Activated CD4-positive, alpha-beta T cell treated with anti-CD3 and anti-CD28 coated beads, Interleukin-2, Interleukin-4, amounts not matched to agents 100 ng/mL and 50 ng/mL, durations not matched to agents 16 hours and 8 hours (primary cell): ENCODE measurements at places on chromosomes 12 and 14.

- DNase-seq = no peak
These were observed 16.6 kb downstream of the ACTR10 start for GRCh38 chr14:58216544-58216943.

DNA sequence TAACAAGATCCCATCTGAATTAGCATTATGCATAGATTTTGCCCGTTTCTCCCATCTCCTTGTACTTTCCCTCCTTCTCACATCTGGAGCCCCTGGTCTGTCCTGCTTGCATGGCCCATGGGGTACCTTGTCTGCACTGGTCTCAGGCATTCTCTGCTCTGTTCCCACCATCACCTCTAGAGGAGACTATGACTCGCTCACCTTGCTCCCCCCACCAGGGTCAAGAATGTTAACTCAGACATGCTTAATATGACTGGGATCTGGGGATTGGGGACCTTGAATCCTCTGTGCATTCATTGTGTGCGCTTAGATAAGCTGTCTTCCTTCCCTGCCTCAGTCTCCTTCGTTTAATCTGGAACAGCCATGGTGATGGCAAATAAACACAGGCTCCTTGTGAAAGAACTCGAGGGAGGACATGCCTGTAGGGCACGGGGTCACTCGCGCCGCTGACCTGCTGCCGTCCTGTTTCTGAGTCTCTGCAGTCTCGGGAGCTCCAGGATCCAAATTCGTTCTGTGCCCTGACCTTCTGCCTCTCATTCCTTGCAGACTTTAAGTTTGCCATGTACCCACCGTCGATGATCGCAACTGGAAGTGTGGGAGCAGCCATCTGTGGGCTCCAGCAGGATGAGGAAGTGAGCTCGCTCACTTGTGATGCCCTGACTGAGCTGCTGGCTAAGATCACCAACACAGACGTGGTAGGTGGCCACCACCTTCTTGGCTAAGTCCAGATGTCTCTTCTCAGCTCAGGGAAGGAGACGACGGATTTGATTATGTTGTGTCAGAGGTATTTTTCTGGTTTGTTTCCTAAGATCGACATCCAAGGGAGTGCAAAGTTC is 15.0 kb downstream of the CCND2 start:
- no peak for DNase-seq

DNA sequence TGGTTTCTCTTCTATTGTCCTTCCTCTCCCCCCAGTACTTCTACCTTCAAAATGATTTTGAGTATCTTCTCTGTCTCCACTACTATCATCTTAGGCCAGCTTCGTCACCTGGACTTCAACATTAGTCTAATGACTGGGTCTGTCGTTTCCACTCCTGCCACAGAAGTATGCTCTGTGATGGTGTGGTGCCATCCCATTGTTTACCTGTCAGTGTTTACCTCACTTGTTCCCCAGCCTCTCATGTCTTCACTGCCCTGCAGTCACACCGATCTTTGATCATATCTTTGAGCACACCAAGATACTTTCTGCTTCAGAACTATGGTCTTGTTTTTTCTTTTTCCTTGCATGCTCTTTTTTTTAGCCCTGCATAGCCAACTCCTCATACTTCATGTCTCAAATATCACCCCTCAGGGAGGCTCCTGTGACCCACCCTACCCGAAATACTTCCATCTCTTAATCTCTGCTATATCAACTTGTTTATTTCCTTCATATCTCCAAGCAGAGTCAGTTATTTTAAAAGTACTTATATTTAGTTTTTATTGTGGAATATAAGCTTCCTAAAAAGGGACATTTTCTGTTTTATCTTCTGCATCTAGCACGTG is 60.4 kb downstream of the ANO6 start:
- no peak for DNase-seq

- DNase-seq = no peak
These were observed 6.1 kb upstream of the TEP1 start for GRCh38 chr14:20419419-20419818.

DNA sequence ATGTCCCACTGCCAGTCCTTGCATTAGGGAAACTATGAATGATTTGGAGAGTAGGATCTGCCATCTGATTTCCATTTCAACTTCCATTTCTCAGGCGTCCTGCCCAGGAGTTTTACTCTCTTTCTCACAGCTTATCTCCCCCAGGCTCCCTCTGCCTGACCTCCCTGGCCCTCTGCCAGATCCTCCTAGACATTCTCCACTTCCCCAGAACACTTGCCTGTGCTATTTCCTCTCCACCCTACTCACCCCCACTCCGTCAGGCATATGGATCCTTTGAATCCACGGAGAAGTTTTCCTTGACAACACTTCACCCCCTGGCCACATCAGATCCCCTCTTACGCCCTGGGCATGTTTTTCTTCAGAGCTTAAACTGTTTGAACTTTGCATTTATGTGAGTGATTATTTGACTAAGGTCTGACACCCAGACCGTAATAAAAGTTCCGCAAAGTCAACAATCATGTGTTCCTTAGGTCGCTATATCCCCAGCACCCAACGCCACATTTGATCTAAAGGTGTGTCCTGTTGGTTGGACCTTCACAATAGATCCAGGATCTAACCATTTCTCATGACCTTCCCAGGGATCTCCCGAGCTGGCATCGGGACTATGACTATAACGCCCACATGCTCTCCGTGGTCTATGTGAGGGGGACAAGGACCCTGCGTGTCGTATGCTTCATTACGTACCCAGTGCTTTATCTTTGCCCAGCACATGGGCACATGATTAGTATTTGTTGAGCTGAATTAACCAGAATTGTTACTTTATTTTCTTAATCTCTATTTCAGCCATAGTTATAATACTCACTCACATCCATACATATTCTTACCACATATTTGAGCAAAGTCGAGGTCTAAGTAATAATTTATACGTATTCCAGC is 255.8 kb upstream of the FOXN3 start:
- no peak for DNase-seq

- DNase-seq = no peak
These were observed 26.5 kb downstream of the VRK1 start for GRCh38 chr14:96823652-96824051.

DNA sequence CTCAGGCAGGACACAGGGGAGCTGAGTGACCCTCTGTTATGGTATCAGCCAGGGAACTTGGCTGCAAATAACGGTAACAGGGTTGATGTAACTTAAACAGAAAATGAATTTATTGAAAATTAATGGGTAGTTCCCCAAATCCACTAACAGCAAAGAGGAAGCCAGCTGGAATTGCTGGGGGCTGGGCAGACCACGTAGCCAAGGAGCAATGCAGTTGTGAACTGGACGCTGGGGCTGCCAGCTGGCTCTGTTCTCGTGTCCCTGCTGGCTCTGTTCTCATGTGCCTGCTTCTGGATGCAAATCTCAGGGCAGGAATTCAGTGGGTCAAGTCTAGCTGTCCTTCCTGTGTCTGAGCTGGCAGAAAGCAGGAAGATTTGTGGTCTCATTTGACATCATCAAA is 1383.3 kb upstream of the TMEM132C start:
- no peak for DNase-seq

DNA sequence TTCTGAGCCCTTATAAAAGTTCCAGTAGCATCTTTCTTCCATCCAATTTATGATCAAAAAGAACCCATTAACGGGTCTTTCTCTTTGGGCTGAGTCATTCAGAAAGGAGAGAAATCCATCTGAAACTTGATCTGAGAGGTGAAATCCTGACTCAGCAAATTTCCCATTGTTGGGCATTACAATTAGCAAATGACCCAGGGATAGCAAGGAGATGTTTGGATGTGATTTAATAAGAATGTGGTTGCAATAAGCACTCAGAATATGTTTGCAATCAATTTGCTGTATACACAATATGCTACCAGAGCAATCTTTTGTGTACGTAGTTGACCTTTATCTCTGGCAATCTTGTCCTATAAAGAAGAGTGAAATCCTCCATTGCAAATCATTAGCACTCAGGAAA is 122.7 kb downstream of the CCDC60 start:
- DNase-seq = no peak

GRCh38 chr12:130286741-130287440 is 50.8 kb upstream of the PIWIL1 start:
- no peak for DNase-seq

- no peak for DNase-seq
These were observed 37.7 kb upstream of the MANSC4 start for GRCh38 chr12:27817766-27818165.

- no peak for DNase-seq
These were observed 94.5 kb downstream of the CALM1 start for GRCh38 chr14:90491221-90491885.

GRCh38 chr14:99430491-99430890 is 50.2 kb downstream of the SETD3 start:
- DNase-seq = peak; percentile 8

- DNase-seq = no peak
These were observed 300.9 kb upstream of the STXBP6 start for GRCh38 chr14:25350802-25351201.

GRCh38 chr12:47939009-47939601 is 24.3 kb upstream of the TMEM106C start:
- DNase-seq = no peak

DNA sequence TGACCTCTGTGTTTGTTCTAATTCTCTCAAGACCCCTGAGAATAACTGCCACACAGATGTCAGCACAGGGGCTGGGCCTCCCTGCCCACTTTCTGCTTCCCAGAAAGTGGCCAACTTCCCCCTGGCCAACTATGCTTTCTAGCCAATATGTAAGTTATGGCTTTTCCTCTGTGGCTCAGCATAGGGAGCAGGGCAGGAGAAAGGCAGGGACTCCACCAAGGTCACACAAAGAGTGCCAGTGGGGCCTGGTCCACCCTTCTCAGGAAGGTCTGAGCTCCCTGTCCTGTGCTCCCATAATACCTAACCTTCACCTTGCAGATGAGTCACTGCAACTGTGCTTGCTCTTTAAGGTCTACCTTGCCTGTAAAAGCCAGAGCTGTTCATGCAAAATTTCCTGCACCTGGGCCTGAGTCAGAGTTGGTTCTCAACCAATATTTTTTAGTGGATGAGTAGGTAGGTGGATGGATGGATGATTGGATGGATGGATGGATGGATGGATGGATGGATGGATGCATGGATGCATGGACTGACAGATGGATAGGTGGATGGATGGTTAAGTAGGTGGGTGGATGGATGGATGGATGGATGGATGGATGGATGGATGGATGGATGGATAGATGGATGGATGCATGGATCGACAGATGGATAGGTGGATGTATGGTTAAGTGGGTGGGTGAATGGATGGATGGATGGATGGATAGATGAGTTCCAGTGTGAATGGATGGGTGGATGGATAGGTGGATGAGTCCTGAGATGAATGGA is 64.2 kb downstream of the DIO3 start:
- no peak for DNase-seq

GRCh38 chr14:103014466-103015228 is 42.7 kb downstream of the CDC42BPB start:
- peak; percentile 35 for DNase-seq

- no peak for DNase-seq
These were observed 78.5 kb downstream of the DPF3 start for GRCh38 chr14:72815430-72815829.

DNA sequence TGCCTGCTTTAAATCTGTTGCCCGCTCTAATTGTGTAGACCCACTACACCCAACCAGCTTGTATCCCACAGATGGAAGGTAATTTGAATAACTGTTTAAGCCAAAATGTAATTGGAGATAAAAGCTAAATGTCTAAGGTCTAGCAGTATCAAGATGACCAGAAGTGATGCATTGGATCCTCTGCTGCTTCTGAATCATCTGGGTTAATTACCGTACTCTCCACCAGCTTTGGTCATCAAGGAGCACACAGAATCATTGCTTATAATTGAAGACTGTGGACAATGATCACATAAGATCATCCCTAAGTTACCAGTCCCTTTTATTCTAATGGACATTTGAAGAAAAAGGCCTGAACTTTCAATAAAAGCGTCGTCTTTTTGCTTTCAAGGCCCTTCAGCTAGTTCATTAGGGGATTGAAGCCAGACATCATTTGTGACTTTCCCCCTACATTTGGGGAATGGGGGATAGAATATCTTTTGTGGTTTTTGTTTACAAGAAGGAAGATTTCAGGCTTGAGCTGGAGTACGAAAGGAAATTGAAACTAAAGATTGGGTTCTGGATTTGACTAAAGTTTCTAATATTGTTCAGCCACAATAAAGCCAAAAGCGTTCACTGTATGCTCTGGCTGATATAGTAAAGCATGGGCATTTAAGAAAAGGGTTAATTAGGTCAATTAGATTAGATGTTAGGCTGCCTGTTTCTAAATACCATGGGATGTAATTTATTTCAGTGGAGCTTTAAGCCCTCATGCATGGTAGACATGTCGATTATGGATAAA is 123.2 kb downstream of the CHST11 start:
- DNase-seq = peak; percentile 49

GRCh38 chr14:92649934-92650545 is 98.4 kb downstream of the LGMN start:
- DNase-seq = no peak

DNA sequence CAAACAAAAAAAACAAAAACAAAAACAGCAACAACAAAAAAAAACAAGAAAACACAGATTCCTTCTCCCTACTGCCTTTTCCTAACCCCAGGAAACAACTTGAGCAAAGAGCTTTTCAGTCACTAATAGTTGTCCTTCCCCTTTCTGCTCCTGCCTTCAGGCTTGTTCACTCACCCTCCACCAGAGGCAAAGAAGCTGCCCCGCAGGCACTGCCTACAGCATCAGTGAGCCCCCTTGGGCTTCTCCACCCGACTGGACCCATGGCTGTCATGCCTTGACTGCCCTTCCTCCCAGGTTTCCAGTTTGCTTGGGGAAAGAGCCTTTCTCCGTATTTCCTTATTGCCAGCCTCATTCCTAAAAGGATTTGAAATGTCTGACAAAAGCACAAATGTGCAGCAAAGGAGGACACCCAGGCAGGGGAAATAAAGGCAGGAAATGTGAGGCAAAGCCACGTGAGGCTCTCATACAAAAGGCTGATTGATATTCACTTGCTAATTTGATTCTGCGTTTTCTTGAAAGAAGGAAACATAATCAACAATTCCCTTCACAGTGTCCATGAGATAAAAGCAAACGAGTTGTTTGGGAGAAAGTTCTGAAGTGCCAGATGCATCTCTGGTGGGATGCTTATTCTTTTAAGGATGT is 85.7 kb downstream of the GPATCH2L start:
- no peak for DNase-seq

GRCh38 chr12:14239935-14240872 is 125.3 kb upstream of the ATF7IP start:
- DNase-seq = peak; percentile 18

GRCh38 chr12:74370608-74371216 is 166.9 kb upstream of the ATXN7L3B start:
- no peak for DNase-seq

GRCh38 chr14:83255727-83256090 is 1722.1 kb upstream of the SEL1L start:
- DNase-seq = no peak

GRCh38 chr12:27305673-27306456 is 26.8 kb upstream of the BMAL2 start:
- DNase-seq = peak; percentile 30
